ENCODE measurements at places on chromosomes 3 and 15.

DNA sequence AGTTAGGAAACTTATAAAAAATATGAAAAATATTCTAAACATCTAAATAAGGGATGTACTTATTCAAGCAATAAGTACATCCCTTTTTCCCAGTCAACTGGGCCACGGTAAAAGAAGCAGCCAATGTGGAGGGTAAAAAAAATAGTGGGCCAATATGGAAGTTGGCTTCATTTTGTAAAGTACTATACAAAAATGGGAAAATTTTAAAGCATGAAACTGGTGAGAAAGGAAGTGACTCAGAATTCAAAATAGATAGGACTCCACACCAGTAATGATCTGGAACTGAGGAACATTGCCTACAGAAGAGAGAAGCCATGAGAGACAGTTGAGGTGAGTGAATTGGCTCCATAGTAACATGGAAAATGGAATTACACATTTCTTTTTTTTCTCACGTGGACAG, 108.9 kb downstream of the FNDC3B start:
- DNase-seq, result no peak

DNA sequence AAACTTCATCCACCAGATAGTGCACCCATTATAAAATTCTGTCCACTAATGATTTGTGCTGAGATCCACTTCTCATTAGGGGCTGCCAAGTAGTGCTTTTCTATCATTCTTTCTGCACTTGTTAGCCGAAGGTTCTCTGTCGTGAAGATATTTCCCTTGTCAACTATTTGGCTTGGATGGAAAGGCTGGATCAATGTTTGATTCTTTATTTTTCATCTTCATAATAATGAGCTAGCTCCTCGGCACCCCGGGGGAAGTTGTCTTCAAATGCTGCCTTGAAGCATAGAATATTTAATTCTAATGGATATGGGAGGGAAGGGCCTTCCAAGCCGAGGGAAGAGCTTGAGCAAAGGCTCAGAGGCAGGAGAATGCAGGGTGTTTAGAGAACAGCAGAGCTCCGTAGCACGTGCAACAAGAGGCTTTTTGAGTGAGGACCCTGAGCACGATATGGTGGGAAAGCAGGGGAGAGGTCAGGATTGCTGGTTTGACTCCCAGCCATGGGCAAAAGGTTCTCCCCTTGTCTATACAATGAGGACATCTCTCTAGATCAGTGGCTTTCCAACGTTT, 16.3 kb upstream of the MUC20 start:
- no peak for DNase-seq

- DNase-seq, result no peak
These were observed 589 bp downstream of the KLF15 start for GRCh38 chr3:126356373-126357264.

DNA sequence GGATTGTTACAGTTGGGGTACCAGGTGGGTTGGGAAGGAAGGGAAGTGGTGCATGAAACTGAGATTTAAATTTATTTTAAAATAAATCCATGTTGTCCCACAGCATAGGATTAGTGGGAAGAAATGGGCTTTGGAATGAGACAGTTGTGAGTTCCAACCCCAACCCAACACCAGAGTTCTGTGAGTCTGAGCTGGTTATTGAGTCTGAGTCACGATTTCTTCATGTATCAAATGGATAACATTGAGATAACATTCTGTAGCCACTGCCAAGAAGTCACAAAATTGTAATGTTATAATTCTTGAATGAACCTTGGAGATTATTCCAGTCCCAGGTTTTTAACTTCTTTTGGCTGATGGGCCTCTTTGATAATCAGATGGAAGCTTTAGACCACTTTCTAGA, 13.7 kb downstream of the IFT122 start:
- no peak for DNase-seq

- DNase-seq, result no peak
These were observed 2.3 kb upstream of the SHC4 start for GRCh38 chr15:48965972-48966371.

GRCh38 chr3:197533396-197533795, 22.4 kb downstream of the BDH1 start:
- DNase-seq, result no peak

- DNase-seq, result no peak
These were observed 68.1 kb downstream of the EOMES start for GRCh38 chr3:27653803-27654558.

DNA sequence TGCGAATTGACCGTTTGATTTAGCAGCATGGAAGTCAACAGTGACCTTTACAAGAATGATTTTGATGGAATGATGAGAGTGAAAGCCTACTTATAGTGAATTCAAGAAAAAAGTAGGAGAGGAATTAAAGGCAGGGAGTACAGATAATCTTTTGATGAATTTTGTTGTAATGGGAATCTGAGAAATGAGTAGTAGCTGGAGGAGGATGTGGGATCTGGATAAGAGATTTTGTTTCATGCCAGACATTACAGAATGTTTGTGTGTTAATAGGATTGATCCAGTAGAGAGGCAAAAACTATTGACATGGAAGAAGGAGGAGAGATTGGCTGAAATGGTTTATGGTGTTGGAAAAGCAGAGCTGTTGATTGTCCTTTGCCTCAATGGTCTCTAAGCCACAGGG, 17.4 kb upstream of the ZNF609 start:
- no peak for DNase-seq

DNA sequence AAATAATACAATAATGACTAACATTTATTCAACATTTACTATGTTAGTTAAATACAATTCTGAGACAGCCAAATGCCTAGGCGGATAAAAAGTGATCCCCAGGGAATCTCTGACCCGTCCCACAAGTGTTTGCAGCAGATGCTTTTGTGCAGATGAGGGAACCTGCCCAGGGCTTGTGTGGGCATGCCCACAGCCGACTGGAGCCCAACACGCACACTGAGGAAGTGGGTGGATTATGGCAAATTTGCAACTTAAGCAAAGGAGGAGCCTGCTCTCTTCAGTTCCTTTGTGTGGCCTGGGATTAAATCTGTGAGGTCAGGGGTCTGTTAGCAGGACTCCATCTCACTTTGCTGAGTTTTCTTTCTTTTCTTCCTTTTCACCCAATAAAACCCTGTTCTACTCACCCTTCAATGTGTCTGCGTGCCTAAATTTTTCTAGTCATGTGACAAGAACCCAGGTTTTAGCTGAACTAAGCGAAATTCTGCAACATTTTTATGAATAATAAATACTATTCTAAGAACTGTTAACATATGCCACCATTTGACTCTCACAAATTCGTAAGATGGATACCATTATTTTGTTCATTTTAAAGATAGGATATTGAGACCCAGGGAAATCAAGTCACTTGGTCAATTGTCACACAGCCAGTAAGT, 13.9 kb upstream of the RTP1 start:
- no peak for DNase-seq

DNA sequence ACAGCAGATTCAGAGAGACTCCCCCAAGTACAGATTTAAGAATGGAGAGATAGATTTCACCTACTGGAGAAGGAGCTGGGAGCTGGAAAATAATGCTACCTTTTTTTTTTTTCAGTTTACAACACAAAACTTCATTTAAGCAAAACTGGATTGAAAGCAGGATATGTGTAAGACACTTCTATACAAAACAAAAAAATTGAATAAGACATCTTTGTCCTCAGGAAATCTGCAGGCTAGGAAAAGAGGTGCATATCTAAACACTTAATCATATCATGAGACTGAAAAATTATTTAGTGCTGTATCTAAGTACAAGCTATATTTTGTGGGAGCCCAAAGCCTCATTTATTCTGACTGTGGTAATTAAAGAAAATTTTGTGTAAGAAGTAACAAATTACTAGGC, 516.1 kb downstream of the ZIC1 start:
- DNase-seq, result no peak

DNA sequence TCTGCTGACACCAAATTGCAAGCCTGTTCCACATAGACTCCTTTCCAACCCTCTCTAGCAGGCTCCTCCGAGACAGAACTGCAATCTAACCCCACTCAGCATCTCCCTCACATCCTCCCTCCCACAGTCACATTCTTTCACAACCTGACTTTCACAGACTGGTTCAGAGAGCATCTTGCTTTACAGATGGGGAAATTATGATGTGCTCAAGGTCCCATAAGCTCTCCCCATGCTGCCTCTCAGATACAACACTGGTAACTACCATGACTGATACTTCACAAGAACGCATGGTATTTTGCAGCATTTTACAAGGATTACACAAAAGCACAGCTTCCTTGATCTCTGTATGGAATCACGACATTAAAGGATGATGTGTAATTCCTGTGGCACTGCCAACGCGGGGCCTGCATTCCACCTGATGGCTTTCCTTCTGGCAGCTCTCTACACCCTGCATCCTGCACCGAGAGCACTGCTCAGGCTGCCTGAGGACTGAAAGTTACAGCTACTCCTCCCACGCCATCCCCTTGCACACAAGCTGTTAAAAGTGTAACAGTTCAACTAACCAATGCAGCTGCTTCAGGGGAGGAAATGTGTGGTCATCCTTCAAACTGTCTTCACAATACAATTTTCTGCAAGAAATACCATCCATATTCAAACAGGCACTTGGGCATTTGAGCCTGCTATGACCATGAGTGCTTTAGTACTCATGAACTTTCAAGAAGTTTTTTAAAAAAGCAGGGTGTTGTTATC, 27.6 kb downstream of the TBC1D2B start:
- peak; percentile 74 for DNase-seq

- DNase-seq, result no peak
These were observed 835 bp upstream of the TTLL3 start for GRCh38 chr3:9809239-9809614.

DNA sequence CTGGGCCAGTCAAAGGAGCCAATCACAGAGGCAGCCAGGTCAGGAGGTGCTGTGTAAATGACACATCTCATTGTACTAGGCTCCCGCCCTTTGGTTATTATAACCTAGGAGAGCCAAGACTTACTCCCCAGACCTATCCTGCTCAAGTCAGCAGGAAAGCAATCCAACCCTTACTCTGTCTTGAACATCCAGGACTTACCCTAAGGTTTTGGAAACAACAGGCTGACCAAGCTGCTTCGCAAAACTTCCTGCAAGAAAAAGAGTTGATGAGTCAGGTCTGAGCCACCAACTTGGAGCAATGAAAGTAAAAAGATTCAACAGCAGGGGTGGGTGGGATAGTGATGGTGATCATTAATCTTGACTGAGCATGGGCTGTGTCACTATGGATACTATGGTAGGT, 144.4 kb downstream of the MYLK start:
- no peak for DNase-seq

- peak; percentile 47 for DNase-seq
These were observed 58.2 kb downstream of the RAB7A start for GRCh38 chr3:128784232-128784631.

GRCh38 chr3:134998158-134998557, 203.1 kb downstream of the EPHB1 start:
- DNase-seq, result no peak

- no peak for DNase-seq
These were observed 26.3 kb downstream of the NR1I2 start for GRCh38 chr3:119808244-119808643.

- no peak for DNase-seq
These were observed 8.7 kb upstream of the GPD1L start for GRCh38 chr3:32097768-32098167.

- DNase-seq, result no peak
These were observed 51.7 kb upstream of the SMAD3 start for GRCh38 chr15:67013696-67014095.

DNA sequence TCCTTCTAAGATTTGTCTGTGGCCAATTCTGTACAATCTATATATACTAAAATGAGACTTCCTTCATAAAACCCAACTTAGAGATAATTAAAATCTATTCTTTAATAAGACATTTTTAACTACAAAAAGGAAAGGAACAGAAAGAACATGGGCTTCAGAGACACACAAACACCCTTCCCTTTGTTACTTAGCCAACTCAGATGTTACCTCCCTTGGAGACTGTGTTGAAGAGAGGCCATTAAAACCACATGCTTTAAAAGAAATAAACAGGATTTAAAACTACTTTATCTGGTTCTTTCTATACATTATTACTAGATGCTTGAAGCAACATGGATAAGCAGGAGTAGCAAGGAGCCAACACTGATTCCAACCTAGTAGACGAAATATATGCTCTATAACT, 42.0 kb downstream of the LRRFIP2 start:
- no peak for DNase-seq

GRCh38 chr15:77759896-77760592, 127.3 kb upstream of the LINGO1 start:
- DNase-seq, result no peak

DNA sequence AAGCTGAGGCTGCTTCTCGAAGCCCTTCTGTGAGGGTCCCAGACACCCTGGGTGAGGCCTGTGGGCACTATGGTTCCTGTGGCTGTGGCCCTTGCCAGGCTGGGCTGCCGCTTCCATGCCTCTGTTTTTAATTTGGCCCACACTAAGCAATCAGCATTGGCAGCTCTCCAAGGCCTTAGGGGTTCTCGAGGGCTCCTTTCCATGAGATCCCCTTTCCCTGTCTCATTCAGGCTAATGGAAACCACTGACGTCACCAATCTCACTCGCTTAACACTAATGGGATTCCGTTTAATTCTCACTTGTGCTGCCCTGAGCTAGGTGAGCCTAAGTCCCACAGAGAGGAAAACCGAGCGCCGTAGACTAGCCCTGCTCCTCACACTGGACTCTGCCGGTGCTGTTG, 60.2 kb upstream of the RAB6B start:
- DNase-seq, result no peak

DNA sequence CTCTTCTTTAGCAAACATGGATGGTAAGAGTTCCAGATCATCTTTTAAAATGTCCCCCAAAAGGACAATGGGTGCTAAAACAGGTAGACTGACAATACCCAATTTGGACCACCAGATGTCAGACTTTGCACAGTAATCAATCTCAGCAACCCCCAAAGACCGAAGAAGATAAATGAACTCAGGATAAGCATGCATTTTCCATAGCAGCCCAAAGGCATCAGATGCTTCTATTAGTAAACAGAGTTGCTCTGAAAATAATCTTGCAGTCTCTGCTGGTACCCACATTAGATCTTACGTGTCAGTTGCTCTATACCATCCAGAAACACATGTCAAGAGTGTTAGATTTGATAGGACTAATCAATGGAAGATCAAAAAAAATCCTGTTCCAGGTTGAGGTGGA, 20.6 kb downstream of the MYH15 start:
- DNase-seq, result peak; percentile 5

DNA sequence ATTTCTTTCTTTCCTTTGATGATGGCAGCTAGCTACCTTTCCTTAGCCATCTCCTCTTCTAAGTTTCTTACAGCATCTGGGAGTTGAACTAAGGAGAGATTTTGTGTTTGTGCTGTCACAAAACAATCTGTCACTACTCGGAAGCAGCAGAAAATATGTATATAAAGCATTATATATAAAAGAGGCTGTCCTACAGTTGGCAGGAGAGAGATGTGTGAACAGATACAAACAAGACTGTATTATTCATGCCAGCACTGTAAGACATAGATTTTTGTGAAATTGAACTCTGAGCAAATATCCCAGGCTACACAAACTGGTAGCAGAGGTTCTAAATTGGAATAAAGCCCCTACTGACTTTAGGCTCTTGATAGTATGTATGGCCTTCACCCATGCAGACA, 577.5 kb upstream of the NECTIN3 start:
- DNase-seq, result no peak

GRCh38 chr3:113287803-113288648, 76.7 kb downstream of the BOC start:
- peak; percentile 31 for DNase-seq

GRCh38 chr3:25594007-25594502, 70.7 kb downstream of the TOP2B start:
- no peak for DNase-seq

GRCh38 chr15:90412356-90413194, 24.5 kb downstream of the IQGAP1 start:
- DNase-seq, result no peak

- DNase-seq, result no peak
These were observed 588.7 kb downstream of the TUSC7 start for GRCh38 chr3:117298273-117298672.

- DNase-seq, result no peak
These were observed 26.7 kb upstream of the MCF2L2 start for GRCh38 chr3:183455089-183455488.

- DNase-seq, result no peak
These were observed 4.1 kb downstream of the KLHDC8B start for GRCh38 chr3:49175530-49175929.

Data from stimulated activated CD4-positive, alpha-beta T cell treated with anti-CD3 and anti-CD28 coated beads, Interleukin-4, amount 100 ng/mL, for 4 hours (primary cell).